AG08395 (cell line): ENCODE measurements at places on chromosomes 11 and 22.

- peak; percentile 67 for DNase-seq
These were observed 73.7 kb downstream of the SCN3B start for GRCh38 chr11:123580557-123581275.

- DNase-seq = peak; percentile 10
These were observed 1.3 kb upstream of the LPXN start for GRCh38 chr11:58576887-58577471.

GRCh38 chr11:113188371-113188834 is 126.0 kb upstream of the TTC12 start:
- DNase-seq = no peak

GRCh38 chr11:83819931-83820549 is 533.9 kb upstream of the CCDC90B start:
- peak; percentile 69 for DNase-seq
